ENCODE measurements at places on chromosomes 5 and 9.

GRCh38 chr9:72315510-72316311 lies 49.3 kb downstream of the ZFAND5 start:
- peak; percentile 49 for DNase-seq

DNA sequence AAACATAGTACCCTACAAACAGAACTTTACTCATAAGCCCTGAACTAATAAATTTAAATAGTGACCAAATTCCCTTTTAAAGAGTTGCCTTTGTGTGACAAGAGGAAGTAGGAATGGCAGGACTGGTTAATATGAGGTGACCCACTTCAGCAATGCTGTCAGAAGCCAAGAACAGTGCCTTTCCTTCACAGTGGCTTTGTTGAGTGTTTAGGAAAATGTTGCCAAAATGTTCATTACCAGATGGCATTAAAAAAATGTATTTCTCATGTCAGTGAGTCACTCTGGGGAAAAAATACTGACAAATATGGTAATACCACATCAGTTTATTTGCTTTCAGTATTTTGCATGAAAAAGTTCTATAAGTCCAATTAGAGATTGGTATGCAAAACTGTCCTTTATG lies 103.3 kb downstream of the DIRAS2 start:
- DNase-seq, result no peak

DNA sequence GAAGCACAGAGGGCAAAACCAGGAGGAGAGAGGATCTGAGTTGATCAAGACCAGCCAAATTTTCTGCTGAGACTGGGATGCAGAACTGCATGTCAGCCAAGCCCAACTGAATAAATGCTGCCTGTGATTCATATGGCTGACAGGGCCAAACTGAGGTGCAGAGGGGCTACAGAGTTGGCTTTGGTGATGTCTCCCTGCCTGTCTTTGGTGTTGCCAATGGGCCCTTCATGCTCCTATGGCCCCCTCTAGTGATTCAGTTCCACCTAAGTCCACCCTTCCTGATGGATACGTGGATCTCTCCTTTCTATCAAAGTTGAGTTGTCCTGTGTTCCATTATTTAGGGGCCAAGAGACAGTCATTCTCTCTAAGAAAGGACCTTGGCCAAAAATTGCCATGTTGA lies 163.6 kb upstream of the TLE4 start:
- peak; percentile 9 for DNase-seq

DNA sequence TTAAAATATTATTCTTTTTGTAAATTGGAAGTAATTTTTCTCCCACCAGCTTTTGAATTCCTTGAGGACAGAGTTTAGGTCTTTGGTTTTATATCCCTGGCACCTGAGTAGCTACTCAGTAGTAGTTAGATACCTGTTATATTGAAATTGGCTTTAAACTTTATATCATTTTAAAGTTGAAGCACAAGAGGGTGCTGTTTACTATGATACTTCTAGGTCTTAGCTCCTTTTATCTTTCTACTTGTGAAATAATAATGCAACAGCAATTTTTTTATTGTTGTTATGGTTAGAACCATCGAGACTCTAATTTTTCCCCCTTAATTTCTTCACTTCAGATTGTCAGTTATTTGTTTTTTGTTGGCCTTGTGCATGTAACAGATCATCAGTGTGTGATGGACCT lies 46.3 kb downstream of the AP3S1 start:
- no peak for DNase-seq

GRCh38 chr9:652914-653313 lies 188.6 kb upstream of the DMRT1 start:
- no peak for DNase-seq

DNA sequence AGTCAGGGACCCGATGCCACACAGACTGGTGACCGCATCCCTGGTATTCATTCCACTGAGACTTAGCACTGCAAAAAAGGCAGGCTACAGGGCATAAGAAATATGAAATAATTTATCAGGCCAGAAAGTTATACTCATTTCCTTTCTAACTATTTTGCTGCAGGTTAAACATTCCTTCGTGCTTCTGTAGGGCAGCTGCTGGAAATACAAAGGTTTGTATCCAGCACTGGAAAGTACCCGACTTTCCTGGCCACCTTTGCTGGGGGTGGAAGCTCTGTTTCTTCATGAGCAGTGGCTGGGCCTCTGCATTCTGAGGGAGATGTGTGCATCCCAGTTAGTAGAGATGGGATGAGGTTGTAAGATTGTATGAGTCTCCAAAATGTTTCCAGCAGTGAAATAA lies 478.6 kb upstream of the WWC1 start:
- DNase-seq, result no peak

DNA sequence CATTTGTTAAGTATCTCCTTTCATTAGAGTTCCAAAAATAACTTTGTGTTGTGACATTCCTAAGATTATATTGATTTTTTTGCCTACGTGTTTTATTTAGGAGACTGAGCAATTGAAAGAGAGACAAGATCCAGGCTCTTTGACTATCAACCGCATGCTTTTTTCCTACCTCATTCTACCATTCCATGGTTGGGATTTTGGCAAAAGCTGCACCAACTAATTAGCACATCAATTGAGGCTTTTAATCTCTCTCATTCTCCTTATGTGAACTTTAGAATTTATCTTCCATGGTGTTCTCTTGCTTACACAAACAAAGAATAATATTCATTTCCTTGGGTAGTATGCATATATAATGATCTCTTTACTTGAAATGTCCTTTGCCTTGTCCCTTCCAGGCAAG lies 338.7 kb upstream of the SMC2 start:
- no peak for DNase-seq

GRCh38 chr9:116154334-116154975 lies 864 bp downstream of the PAPPA start:
- peak; percentile 41 for DNase-seq

DNA sequence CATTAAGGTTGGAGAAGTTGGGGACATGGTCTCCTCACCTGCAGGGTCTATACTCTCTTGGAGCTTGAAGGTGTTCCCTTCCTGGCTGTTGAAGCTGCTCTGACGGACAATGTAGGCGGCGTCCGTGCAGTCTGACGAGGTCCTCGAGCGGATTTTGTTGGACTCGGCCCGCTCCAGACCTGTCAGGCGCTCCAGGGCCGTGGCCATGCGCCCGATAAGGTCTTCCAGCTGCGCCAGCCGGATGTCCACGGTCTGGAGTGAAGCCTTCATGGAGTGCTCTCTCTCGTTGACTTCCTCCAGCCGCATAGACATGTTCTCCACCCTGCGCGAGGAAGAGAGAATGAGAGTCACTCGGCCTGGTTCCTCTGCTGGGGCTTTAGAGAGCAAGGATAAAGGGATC lies 122.6 kb upstream of the KLF9 start:
- DNase-seq, result no peak

GRCh38 chr5:22665801-22666200 lies 187.3 kb downstream of the CDH12 start:
- DNase-seq, result no peak

DNA sequence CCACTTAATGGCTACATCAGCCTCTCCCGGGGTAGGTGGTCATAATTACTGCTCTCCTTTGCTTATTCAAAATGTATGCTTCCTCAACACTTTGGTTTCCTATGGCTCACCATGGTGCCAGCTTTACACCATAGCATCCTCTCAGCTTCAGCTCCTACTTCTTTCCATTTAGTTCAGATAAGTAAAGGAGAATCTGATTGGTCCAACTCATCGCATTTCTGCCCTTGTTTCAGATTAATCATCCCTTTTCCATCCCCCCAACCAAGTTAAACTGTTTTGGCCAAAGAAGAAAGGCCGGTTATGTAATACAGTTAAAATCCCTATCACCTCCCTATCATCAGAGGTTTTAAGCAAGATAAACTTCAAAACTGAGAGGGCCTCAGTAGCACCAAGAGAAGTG lies 130.5 kb downstream of the CETN3 start:
- no peak for DNase-seq

GRCh38 chr5:2017540-2018389 lies 135.0 kb upstream of the IRX4 start:
- peak; percentile 61 for DNase-seq

GRCh38 chr5:39638813-39639212 lies 214.0 kb upstream of the DAB2 start:
- no peak for DNase-seq

DNA sequence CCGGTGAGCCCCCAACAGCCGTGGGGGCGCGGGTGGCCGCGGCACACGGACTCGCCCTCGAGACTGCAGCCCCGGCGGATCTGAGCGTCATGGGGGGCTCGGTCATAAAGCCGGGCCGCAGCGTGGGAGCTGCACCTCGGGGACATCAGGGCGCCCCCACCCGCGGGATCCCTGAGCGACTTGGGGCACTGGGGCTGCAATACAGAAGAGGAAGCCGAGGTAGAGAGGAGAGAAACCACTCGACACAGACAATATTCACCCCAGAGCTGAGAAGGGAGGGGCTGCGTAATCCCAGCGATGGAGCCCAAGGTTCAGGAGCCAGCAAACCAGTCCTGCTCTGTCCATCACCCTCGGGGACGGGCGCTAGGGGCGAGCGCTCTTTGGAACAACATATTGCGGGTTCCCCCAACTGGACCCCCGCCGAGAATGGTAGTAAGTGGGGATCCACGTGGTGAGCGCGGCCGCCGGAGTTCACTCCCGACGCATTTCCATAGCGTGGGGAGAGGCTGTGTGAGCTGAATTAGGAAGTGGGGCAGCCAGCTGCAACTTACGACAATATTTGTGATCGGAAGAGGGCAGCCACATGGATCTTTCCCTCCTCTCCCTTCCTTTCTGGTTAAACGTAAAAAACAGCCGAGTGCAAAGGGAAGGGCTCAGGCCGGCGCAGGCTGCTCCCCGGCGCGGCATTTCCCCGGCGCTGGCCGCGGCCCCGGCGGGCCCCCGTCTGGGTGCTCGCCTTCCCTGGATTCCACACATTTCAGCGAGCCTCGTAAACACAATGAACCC lies 9.9 kb downstream of the PTCH1 start:
- no peak for DNase-seq

- no peak for DNase-seq
Observed at GRCh38 chr9:100479820-100480219, 6.9 kb downstream of the TMEFF1 start.

GRCh38 chr9:133355881-133356357 lies 368 bp downstream of the SURF1 start:
- DNase-seq, result no peak

DNA sequence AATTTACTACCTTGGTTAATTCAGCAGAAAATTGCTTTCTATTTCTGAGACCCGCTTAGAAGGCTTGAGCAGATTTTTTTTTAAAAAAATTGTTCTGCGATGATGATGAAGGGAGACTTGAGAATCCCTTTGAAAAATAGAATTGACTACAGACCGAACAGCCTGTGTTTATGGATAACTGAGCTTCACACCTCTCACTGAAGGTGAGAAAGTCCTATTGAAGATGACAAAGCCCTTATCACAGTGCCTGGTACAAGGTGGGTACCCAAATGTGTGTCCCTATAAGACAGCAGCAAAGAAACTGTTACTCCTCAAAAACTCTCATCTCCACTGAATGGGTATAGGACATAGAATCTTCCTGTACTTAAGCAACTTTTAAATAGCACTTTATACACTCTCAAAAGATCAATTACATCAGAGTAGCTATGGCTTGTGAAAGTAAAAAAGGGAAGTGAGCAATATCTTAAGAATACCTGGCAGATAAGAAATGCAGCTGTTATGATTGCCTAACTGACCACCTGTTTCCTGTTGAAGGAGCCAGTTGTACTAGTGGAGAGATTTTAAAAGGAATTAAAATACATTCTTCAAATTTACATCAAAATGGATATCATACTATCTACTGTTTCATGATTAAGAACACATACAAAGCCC lies 419.7 kb downstream of the CHSY3 start:
- no peak for DNase-seq

DNA sequence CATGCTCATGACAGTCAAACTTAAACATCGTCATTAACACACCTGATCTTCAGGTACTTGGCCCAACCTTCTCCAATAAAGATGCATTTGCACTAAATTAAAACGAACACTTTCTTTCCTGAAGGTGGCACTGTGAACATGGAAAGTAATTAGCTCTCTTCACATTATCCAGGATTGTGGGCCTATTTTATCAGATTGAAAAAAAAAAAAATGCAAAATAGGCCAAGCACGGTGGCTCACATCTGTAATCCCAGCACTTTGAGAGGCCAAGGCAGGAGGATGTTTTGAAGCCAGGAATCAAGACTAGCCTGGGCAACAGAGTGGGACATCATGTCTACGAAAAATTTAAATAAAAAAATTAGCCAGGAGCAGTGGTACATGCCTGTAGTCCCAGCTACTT lies 14.4 kb upstream of the CDC20B start:
- DNase-seq, result peak; percentile 48

DNA sequence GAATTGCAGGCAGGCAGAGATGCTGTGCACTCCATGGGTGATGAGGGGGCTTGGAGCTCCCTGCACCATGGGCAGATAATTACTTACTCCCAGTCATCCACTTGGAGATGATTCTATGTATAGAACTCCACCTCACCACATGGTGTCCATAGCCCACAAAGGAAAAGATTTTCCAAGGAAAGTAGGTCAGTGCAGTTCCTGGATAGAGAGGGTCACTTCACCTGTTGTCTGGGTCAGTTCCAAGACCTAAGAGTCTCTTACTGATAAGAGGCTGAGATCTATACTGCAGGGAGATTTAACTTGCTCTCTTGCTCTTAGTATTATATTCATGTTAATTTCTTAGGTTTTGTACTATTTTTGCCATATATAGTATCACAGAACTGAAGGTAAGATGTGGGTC lies 113.9 kb upstream of the BRINP1 start:
- DNase-seq, result no peak

DNA sequence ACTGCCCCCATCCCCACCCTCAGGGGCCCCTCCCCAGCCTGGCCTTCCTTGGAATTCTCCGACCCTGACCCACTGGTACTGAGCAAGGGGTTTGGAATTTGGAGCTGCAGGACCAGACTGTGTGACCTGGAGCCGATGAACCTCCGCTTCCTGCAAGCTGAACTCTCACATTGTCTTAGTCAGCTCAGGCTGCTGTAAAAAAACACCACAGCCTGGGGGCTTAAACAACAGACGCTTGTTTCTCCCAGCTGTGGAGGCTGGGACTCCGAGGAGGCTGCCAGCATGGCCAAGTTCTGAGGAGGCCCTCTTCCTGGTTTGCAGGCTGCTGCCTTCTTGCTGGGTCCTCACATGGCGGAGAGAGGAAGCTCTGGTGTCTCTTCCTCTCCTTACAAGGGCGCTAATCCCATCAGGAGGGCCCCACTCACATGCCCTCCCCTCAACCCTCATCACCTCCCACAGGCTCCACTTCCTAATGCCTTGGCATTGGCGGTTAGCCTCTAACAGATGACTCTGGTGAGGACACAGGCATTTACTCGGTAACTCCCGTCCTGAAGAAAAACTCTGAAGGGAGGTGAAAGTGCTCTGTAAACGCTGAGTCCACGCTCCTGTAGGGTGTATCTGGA lies 42.4 kb downstream of the C5orf15 start:
- no peak for DNase-seq

GRCh38 chr9:6630502-6631206 lies 14.9 kb downstream of the GLDC start:
- no peak for DNase-seq

DNA sequence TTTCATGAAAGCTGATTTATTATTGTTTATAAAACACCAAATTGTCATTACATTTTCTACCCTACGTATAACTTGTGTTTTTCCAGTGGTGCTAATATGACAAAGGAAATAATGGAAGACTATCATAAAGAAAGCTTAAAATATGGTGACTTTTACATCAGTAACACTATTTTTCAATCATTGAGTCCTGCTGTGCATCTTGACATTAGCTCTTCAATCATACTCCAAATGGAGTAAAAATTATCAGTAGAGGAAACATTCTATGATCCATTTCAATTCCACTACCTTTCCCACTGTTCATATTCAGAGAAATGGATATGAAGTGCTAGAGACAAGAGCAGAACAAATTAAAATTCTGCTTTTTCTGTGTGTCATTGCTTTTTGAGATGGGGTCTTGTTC lies 536.6 kb downstream of the RAB3C start:
- DNase-seq, result no peak

- no peak for DNase-seq
Observed at GRCh38 chr9:97753975-97754374, 56.8 kb upstream of the XPA start.

Data from iPS-NIHi11 (cell line).